Epithelial cell of umbilical artery (primary cell): ENCODE measurements at places on chromosomes 16 and 17. TPM values are rescaled to one million over a fixed set of nuclear protein-coding genes. Genes with fewer than 3 reads are reported as not detected.

ARL5C gene
- not detected in 2 replicates for total RNA-seq

RNPS1 gene
- total RNA-seq, result 67.0 and 81.9 TPM in 2 replicates

TTYH2 gene
- total RNA-seq, result 1.2 and 2.6 TPM in 2 replicates

LLGL1 gene
- 29.3 and 30.2 TPM in 2 replicates for total RNA-seq

ZACN gene
- total RNA-seq, result not detected in 2 replicates

USP6 gene
- not detected in 2 replicates for total RNA-seq

CCL16 gene
- 0.32 TPM in 1 of 2 replicates, not detected in the other for total RNA-seq

SCARF1 gene
- 107 and 115 TPM in 2 replicates for total RNA-seq

ITGAX gene
- total RNA-seq, result 0.76 and 1.3 TPM in 2 replicates

TERB1 gene
- total RNA-seq, result not detected in 2 replicates

CACNG1 gene
- not detected in 2 replicates for total RNA-seq

TAOK1 gene
- total RNA-seq, result 38.7 and 57.3 TPM in 2 replicates

TSNAXIP1 gene
- 0.32 TPM in 1 of 2 replicates, not detected in the other for total RNA-seq

CD300LB gene
- total RNA-seq, result not detected in 2 replicates

TGFB1I1 gene
- 24.8 and 42.6 TPM in 2 replicates for total RNA-seq

GLIS2 gene
- total RNA-seq, result 0.91 and 1.3 TPM in 2 replicates

ALOX15B gene
- not detected in 2 replicates for total RNA-seq

PITPNM3 gene
- 0.15 and 0.32 TPM in 2 replicates for total RNA-seq

SF3B3 gene
- 77.7 and 89.3 TPM in 2 replicates for total RNA-seq

TMIGD1 gene
- total RNA-seq, result not detected in 2 replicates

SRSF2 gene
- 189 and 281 TPM in 2 replicates for total RNA-seq

HEATR9 gene
- total RNA-seq, result not detected in 2 replicates

CDRT4 gene
- total RNA-seq, result 0.46 and 0.65 TPM in 2 replicates

FBXO39 gene
- 0.61 and 3.2 TPM in 2 replicates for total RNA-seq

IKZF3 gene
- under 0.01 TPM in 1 of 2 replicates, not detected in the other for total RNA-seq

PMP22 gene
- 18.8 and 19.8 TPM in 2 replicates for total RNA-seq

DOC2A gene
- total RNA-seq, result 0.76 TPM in 1 of 2 replicates, not detected in the other

MMP28 gene
- total RNA-seq, result 4.6 and 10.4 TPM in 2 replicates

GUCY2D gene
- total RNA-seq, result not detected in 2 replicates

C17orf67 gene
- 0.76 and 1.3 TPM in 2 replicates for total RNA-seq

NPW gene
- 2.0 TPM in 1 of 2 replicates, not detected in the other for total RNA-seq

ADGRG1 gene
- total RNA-seq, result 10.6 and 12.3 TPM in 2 replicates

TMEM235 gene
- under 0.01 and 0.46 TPM in 2 replicates for total RNA-seq

YBX2 gene
- 0.15 TPM in 1 of 2 replicates, not detected in the other for total RNA-seq

CTRB1 gene
- not detected in 2 replicates for total RNA-seq

AATK gene
- total RNA-seq, result 3.3 and 5.2 TPM in 2 replicates

JUP gene
- total RNA-seq, result 61.2 and 114 TPM in 2 replicates

OR1F1 gene
- not detected in 2 replicates for total RNA-seq

KCNAB3 gene
- 0.15 and 0.32 TPM in 2 replicates for total RNA-seq

PRSS33 gene
- not detected in 2 replicates for total RNA-seq

RND2 gene
- under 0.01 and 0.46 TPM in 2 replicates for total RNA-seq

KRT27 gene
- total RNA-seq, result not detected in 2 replicates

KRTAP3-2 gene
- total RNA-seq, result not detected in 2 replicates

GPR179 gene
- not detected in 2 replicates for total RNA-seq

NHERF1 gene
- total RNA-seq, result 12.7 and 14.9 TPM in 2 replicates

NLGN2 gene
- 2.1 and 2.6 TPM in 2 replicates for total RNA-seq

UTS2R gene
- total RNA-seq, result not detected in 2 replicates

PRSS27 gene
- 0.32 and 0.46 TPM in 2 replicates for total RNA-seq

DEXI gene
- 43.2 and 43.5 TPM in 2 replicates for total RNA-seq
